ENCODE measurements at places on chromosomes 7 and 10.

DNA sequence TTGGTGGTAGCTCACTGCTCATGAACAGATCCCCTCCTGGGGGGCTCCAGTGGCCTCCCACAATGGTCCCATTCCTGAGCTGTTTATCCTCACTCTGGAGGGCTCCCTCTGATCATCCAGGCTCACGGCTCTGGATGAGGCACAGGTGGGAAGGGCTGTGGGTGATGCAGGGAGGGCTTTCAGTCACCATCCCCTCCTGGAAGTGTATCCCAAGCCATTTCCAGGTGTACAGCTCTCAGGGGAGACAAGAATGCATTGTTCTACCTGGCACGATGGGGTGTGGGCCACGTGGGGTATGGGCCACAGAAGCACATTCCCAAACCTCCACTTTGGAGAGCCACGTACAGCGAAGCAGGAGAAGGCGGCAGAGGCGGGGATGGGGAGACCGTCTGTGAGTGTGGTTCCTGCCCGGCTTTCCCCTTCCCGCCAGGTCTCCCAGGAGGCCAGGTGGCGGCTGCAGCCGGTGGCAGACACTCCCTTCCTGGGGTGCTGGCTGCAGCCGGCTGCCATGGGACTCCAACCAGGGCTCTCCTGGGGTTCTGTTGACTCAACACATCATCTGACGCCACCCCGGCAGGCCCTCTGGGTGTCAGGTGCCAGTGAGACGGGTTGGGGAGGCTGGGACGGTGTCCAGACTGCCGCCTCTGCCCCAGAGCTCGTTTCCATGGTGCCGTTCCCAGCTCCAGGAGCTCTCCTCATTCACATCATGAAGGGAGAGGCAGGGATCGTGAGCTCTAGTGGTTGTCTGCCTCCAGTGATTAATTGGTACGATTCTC lies 169.7 kb upstream of the RHEB start:
- no peak for DNase-seq

DNA sequence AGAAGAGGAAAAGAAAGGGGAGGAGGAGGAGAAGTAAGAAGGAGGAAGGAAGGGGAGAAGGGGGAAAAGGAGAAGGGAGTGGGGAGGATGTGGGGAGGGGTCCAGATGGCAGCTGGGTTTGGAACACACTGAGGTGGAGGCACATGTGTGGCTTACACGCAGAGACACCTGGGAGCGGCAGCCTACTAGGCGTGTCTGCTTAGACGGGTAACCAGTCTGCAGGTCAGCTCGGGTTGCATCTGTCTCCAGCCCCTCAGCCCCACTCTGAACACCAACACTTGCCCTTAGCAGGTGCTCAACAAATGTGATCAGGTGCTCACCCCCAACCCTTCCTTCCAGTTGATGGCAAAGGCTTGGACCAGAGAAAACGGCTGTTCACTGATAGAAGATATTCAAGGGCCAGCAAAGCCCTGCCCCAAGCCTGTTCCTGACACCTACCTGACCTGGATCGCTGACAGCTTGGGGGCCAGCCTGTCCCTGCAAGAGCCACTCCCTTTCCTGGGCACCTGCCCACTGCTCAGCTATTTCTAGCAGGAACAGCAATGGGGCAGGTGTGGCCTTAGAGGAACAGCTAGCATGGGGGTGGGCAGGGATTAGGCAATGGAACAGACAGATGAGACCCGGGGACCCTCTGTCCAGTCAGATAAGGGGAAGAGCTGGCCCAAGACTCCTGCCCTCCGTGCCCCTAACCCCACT lies 70.5 kb downstream of the SH3PXD2A start:
- DNase-seq, result no peak

DNA sequence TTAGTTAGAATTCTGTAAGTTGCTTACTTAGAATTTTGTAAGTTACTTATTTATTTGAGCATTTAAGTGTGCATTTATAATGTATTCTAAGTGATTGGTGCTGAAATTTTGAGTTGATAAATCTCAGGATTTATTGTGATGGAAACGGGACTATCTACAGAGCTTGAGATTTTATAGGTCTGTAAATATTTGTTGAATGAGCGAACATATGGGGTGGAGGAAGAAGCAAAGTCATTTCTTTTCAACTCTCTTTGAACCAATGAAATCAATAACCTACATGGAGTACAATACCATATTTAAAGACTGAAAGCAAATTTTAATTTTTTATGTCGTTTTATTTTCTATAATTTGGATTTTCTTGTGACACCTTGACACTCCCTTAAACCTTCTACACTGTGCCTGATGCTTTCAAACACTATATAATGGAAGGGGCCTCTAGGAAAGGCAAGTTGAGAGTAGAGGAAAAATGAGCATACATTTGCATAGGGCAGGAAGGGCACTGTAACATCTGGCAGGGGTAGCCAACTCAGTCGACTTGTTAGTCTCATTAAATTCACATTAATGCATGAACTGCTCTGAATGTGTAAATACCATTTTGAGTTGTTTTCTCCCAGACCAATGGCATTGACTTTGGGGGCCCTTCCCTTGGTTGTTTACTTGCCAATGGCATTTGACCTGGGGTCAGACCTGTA lies 204.2 kb downstream of the DYNC1I1 start:
- DNase-seq, result no peak

DNA sequence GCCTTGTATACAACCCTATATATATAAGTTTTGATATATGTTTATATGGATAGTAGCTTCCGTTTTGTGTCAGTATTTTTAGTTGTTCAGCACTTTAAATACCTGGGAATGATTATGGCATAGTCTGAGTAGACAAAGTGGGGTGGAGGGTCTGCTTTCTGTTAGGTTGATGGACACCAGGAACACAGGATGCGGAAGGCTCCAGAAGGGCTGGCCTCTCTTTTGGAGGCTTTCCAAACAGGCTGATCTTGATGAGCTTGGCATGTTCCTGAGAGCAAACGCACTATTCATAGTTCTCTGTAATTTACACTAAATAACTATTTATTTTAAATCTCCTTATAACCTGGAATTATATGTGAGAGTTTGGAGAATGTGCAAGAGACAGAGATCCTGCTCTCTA lies 12.7 kb downstream of the AKR1E2 start:
- DNase-seq, result no peak

DNA sequence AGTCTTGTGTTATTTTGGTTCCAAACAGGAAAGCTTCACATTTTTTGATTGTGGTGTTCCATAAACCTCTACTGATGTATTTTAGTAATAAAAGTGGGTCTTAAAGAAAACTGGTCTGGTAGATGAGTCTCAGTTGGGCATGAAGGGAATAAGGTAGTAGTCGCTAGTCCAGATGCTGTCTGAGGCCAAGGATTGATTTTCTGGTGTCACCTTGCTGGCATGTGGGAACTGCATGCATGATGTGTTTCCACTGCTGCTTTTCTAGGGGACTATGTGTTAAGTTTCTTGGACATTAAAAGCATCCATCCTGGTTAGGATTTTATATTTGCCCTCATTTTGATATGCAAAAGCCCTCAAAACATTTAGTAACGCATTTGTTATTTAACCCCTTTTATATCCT lies 123.7 kb upstream of the GJD4 start:
- DNase-seq, result no peak

- no peak for DNase-seq
Observed at GRCh38 chr10:88892222-88892967, 12.3 kb downstream of the STAMBPL1 start.

- DNase-seq, result no peak
Observed at GRCh38 chr7:16978358-16979244, 96.8 kb upstream of the AGR3 start.

DNA sequence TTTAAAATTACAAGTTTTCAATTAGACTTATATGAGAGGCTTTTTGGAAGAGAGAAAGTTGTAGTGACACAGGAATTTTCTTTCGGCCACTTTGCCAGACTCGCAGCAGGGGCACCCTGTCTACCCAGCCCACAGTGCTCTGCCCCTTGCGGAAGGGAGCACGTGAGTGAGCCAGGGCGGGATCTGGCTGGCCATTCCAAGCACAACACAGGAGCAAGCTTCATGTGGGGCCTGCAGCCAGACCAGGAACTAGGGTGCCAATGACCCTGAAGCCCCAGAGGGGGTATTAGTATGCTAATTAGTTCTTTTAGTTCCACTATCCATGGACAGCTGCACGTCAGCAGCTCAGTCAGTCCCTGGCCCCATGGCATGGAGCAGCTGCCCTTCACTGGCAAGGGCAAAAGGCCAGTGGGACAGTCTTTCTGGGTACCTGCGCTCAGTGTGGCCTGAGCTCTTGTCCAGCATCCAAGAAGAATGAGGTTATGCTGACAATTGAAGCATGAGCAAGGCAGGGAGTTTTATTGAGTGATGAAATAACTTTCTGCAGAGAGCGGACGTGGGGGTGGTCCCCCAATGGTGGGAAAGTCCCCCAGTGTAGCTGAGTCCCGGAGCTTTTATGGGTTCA lies 251.1 kb upstream of the CSTF2T start:
- no peak for DNase-seq

Data from stimulated activated CD8-positive, alpha-beta memory T cell treated with anti-CD3 and anti-CD28 coated beads, Interleukin-7, amount 100 ng/mL, for 1 hour (primary cell).